ENCODE measurements at places on chromosomes 7 and 10. TPM values are rescaled to one million over a fixed set of nuclear protein-coding genes. Genes with fewer than 3 reads are reported as not detected.

Gene COL28A1
- polyA plus RNA-seq: 0.28 TPM

Gene LRIT1
- polyA plus RNA-seq: not detected

Gene EPHA1
- 0.80 TPM for polyA plus RNA-seq

Gene ASB4
- polyA plus RNA-seq: 0.03 TPM

DNA sequence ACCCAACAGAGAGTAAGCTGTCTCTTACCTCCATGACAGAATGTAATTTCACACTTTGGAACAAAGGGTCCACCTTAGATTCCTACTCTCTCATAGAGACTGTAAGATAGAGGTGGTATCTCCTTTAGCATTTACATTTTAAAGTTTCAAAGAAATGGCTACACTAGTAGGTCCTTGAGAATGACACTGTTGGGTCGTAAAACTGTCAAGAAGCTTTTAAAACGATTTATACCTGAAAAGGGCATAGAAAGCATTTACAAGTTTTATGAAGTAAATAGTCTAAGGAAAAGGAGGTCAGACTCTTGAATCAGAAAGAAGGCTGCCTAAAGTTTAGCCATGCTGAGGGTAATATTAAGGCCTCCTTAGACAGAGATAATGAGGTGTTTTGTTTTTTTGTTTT is 1212.4 kb upstream of the PHF14 start:
- no peak for DNase-seq

DNA sequence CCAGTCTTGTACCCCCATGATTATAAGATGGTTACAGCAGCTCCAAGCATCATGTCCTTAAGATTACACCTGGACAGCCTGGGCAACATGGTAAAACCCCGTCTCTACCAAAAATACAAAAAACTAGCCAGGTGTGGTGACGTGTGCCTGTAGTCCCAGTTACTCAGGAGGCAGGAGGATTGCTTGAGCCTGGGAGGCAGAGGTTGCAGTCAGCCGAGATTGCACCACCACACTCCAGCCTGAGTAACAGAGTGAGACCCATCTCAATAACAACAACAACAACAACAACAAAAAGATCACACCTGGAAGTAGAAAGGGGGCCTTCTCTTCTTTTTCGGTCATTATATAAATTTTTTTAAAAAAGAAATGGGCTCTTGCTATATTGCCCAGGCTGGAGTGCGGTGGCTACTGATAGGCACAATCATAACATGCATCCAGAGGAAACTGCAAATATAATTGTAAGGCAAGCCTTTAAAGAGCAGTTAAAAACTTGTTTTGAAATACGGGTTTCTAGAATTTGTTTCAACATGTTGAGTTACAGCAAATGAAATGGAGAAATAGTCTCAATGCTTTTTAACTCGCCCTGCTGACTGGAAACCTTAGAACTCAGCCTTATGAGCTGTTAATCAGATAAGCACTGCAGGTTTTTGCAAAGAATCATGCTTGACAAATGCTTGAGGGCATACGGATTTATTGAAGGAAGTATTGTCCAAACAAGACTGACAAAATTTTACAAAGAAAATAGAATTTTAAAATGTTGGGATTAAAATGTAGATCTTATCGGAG is 4.7 kb upstream of the ENTPD7 start:
- no peak for DNase-seq

DNA sequence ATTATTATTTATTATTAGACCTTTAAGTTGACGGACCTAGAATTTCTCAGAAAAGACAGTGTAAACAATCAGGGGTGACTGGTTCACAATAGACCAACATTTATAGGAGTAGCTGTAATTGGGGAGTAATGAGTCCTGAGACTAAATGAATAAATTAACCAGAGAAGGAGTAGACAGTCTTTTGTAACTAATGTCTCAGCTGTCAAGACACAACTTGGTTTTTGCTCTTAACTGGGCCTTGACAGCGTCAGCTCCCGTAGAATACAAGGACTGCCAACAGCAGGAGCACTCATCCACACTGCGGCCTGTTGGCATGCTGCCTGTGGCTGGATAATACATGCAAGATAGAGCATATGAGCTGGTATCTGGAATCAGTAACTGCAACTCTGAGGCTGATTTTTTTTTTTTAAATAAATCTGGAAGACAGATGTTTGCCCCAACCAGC is 123.9 kb downstream of the CACNA2D1 start:
- no peak for DNase-seq

GRCh38 chr10:4475827-4476490 is 350.0 kb upstream of the AKR1E2 start:
- no peak for DNase-seq

DNA sequence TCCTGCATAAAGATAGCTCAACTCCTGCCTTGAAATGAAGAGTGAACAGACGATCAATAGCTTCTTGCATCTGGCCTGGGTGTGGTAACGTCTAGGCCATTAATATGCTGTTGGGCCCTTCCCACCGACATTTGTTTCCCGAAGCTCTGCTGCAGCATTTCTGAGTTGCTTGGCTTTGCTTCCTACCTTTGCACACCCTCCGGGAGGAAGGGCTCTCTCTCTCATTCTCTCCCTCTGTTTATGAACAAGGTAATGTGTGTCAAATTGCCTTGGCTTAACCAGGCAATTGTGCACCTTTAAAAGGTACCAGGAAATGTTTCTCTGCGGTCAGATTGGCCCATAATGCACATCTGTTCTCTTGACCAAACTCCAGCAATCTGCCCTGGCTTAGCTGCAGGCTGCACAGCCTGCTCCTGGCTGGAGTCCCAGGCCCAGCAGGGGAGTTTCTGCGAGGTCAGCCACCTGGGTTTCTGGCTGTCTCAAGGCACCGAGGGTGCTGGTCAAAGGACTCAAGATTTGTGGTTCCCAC is 223.7 kb downstream of the SNX10 start:
- no peak for DNase-seq

DNA sequence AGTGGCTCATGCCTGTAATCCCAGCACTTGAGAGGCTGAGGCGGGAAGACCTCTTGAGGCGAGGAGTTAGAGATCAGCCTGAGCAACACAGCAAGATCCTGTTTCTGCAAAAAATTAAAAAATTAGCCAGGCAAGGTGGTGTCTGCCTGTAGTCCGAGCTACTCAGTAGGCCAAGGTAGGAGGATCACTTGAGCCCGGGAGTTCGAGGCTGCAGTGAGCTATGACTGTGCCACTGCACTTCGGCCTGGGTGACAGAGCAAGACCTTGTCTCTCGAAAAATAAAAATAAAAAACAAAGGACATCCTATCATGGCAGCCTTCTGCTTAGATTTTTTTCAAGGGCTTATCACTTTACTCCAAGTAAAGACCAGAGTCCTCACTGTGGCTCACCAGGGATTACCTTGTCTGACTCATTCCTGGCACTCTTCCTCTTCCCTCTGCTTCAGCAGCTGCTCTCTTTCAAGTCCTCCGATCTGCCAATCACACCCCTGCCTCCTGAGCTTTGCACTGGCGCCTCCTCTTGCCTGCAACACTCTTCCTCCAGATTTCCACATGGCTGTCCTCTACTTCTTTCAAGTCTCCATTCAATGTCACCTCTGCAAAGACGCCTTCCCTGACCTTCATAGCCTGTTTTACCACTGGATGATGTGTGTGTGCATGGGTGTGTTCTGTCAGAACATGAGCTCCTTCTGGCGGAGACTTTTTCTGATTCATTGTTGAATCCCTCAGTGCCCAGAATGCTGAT is 7.7 kb downstream of the PRTFDC1 start:
- no peak for DNase-seq

DNA sequence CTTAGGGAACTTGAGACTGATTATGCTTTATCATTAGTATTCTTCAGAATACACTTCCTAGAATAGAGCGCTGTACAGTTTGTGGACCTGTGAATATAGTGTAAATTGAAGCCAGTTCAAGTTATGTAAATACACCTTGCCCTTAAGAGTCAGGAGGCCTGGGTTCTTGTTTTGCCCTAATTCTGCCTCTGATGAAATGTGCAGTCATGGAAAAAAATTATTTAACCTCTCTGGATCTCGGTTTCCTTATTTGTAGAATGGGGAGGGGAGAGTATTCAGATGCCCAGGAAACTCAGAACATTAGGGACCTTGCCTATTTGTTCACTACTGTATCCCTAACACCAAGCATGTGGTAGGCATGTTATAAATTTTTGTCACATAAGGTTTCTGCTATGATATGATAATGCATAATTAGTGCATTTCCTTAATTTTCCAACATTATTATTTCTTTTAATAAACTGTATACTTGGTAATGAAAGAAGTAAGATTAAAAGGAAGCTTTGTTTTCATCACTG is 1.3 kb downstream of the EXOC6 start:
- DNase-seq: no peak
